ENCODE measurements at places on chromosomes 4 and X.
A peak's percentile ranks its signal among the peaks of the same experiment; 100 is the strongest.

DNA sequence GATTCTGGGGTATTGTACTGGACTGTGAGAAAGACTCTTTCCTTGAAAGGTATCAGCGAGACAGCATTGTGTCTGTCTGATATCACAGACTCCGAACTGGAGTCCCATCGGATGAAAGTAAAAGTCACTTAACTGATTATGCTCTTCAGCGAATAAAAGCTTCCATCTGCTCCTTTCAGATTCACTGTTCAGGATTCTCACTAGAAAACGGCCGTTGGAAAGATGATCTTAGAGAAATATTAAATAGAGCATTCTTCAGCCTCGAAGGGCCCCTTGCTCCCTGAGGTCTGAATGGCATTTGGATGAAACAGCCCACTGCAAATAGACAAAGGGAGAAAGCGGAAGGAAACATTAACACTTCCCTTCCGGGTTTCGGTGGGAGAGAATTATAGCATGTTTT lies 416.2 kb upstream of the PRKX start:
- no peak for DNase-seq

DNA sequence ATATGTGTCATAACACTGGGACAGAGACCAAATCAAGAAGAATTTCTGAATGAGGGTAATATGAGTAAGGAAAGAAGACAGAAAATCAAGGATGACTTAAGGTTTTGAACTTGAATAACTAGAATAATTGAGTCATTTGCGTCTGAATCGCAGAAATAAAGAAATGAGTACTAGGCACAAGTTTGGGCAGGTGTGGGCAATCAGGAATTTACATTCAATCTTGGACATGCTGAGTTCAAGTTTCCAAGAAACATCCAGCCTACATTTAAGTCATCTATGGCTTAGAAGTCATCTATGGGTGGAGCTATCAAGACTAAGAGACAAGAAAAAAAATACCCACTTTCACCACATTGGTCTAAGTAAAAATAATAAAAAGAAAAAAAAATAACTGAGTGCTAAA lies 30.4 kb upstream of the WDR44 start:
- no peak for DNase-seq

GRCh38 chr4:187586892-187587291 lies 408.7 kb upstream of the ZFP42 start:
- no peak for DNase-seq

GRCh38 chrX:103704863-103705262 lies 5.8 kb upstream of the TMEM31 start:
- DNase-seq: peak; percentile 53

GRCh38 chrX:26788402-26788998 lies 572.5 kb downstream of the MAGEB5 start:
- DNase-seq: no peak

GRCh38 chrX:21355831-21356230 lies 18.4 kb upstream of the CNKSR2 start:
- no peak for DNase-seq
